Stimulated activated CD4-positive, alpha-beta T cell treated with anti-CD3 and anti-CD28 coated beads, TNF-alpha, amount 100 ng/mL, for 4 hours (primary cell): ENCODE measurements at places on chromosomes 2 and 18.

- no peak for DNase-seq
These were observed 42.3 kb upstream of the TEX51 start for GRCh38 chr2:126856403-126856802.

DNA sequence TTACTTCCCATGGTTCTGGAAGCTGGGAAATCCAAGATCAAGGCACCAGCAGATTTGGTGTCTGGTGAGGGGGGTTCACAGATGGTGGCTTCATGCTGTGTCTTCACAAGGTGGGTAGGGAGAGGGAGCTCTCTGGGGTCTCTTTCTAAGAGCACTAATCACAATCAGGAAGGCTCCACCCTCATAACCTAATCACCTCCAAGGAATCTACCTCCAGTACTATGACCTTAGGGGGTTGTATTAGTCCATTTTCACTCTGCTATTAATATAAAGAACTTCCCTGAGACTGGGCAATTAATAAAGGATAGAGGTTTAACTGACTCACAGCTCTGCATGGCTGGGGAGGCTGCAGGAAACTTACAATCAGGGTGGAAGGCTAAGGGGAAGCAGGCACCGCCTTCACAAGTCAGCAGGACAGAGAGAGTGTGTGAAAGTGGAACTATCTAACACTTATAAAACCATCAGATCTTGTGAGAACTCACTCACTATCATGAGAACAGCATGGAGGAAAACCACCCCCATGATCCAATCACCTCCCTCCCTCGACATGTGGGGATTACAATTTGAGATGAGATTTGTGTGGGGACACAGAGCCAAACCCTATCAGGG, 17.6 kb downstream of the TBC1D8 start:
- DNase-seq: no peak

GRCh38 chr2:125679903-125680302, 976.1 kb upstream of the GYPC start:
- no peak for DNase-seq

- DNase-seq: no peak
These were observed 32.8 kb upstream of the MYO3B start for GRCh38 chr2:170145191-170145590.

DNA sequence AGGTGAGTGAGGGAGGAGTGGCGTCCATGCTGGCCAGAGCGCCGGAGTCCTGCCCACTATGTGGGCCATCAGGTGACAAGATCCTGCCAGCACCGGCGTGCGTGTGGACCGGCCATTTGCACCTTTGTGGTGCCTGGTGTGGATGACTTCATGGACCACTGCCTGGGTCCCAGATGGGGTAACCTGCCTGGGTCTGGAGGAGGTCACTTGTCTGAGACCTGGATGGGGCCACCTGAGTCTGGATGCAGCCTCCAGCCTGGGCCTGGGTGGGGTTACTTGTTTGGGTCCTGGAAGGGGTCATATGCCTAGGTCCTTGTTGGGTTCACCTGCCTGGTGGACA, 299.6 kb downstream of the NDUFA10 start:
- no peak for DNase-seq

- no peak for DNase-seq
These were observed 163.4 kb downstream of the COL6A3 start for GRCh38 chr2:237250599-237250998.

GRCh38 chr2:99711144-99711543, 221.3 kb upstream of the REV1 start:
- DNase-seq: no peak

DNA sequence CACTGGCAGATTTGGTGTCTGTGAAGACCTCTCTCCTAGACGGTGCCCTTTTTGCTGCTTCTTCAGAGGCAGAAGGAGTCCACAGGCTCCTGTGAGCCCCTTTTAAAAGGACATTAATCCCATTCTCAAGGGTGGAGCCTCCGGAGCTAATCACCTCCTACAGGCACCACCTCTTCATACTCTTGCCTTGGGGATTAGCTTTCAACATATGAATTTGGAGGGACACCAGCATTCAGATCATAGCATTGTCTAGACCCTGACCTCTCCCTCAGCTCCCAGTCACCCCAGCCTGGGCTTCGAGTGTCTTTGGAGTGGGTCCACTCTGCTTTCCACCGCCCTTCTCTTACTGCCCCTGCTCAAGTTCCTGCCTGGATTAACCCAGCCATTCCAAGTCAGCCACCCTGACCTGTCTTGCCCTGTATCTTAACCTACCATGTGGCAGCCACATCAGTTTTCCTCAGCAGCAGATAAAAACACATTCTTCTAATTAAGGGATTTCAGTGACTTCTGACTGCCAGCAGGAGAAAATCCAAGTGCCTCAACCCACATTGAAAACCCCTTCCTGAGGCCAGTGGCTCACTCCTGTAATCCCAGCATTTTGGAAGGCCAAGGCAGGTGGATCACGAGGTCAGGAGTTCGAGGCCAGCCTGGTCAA, 6.1 kb upstream of the NCL start:
- DNase-seq: no peak

- no peak for DNase-seq
These were observed 580.6 kb upstream of the CDH2 start for GRCh38 chr18:28757466-28758008.

- no peak for DNase-seq
These were observed 31.2 kb downstream of the VWA3B start for GRCh38 chr2:98118161-98118560.

- no peak for DNase-seq
These were observed 165.7 kb upstream of the KCNJ3 start for GRCh38 chr2:154532763-154533162.

DNA sequence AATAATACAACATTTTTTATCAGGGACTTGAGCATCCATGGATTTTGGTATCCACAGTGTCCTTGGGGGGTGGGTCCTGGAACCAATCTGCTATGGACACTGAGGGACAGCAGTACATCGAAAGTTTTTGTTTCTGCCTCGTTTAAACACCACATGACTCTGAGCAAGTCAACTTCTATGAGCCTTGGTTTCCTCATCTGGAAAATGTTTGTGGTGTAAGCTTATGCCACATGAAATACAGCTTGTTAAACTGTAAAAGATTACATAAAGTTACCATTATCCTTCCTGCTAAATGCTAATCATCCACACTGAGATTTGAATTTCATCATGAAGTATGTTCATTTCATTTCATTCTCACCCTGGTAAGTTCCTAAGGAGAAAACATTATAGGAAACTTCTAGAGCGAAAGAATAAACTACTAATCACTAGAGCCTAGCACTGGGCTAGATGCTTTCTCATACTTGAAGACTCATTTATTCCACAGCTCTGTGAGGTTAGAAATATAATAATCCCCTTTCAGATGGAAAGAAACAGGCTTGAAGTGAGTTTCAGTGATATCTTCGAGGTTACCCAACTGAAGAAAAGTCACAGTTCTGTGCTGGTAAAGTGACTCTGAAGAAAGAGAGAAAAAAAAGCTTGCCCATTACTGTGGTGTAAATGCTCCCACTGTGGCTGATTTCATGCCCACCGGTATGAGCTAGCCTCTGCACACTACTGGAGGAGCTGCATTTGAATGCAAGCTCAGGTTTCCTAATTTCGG, 29.2 kb downstream of the MCFD2 start:
- DNase-seq: no peak

- no peak for DNase-seq
These were observed 310.8 kb downstream of the PIEZO2 start for GRCh38 chr18:10838553-10838952.

- DNase-seq: no peak
These were observed 344.0 kb downstream of the ARHGAP15 start for GRCh38 chr2:143473216-143473615.

DNA sequence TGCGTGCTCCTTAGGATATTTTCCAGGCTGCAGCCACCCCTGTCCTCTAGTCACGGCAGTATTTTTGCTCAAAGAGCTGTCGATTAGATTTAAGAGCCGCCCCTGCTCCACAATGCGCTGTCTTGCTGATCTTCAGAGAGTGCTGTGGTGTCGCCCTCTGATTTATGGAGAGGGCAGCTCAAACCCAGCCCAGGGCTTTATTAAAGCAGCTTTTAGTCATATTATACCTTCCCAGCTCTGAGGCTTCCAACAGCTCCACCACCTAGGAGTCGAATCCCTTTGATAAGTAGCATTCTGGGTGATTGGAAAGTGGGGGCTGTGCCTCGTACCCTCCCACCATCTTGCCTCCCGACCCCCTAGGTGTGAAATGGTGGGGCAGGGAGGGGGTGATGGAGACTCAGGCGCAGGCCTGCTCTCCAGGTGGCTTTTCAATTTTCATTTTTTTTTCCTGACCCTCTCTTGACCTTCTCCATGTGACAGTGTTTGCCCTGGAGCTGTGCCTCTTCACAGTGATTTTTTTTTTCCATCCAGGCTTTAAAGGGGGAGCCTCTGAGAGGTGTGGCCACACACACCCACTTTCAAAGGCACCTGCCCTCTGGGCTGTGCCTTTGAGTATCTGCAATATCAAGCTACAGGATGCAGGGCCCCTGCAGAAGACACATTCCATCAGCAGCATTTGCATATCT, 53.1 kb upstream of the NRP2 start:
- DNase-seq: no peak

DNA sequence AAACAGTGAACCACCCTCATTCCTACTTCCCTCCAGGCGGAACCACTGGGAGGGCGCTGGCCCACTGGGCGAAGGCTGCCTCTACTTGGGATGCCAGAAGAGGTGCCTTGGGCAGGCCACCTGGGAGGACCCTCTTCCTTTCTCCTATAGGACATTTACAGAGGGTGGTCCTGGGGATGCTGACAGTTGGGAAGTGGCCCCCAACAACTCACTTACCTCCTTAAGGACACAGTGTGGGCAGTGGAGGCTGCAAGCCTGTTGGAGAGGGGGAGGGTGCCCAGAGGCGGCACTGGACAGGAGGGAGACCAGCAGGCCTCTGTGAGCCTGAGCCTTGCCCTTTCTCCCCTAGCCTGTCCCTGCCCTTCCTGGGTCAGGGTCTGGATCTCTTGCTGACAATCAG, 346.4 kb upstream of the HS6ST1 start:
- DNase-seq: no peak

DNA sequence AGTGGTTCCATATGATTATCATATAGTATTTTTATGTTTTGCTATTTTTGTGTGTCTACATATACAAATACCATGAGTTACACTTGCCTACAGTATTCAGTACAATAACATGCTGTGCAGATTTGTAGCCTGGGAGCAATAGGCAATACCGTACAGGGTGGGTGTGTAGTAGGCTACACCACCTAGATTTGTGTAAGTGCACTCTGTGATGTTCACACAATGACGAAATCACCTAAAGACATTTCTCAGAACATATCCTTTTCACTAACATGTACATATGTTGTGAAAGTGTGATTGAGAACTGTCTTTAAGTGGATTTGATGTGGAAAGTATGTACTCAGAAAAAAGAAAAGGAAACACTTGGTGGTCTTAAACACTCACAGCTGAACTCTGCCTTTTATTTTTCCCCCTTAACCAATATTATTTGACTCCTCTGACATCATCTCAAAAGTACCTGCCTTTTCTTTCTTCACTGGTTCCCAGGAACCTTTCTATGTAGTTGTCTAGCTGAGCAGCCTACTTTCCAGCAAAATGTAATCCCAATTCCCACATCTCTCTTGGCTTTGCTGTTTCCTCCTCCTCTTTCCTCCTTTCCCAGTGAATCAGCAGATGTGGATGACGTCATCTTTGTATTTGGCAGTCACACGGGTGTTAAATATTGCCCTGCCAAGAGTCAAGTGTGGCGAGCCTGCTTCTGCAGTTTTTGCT, 47.7 kb downstream of the OSBPL6 start:
- no peak for DNase-seq

DNA sequence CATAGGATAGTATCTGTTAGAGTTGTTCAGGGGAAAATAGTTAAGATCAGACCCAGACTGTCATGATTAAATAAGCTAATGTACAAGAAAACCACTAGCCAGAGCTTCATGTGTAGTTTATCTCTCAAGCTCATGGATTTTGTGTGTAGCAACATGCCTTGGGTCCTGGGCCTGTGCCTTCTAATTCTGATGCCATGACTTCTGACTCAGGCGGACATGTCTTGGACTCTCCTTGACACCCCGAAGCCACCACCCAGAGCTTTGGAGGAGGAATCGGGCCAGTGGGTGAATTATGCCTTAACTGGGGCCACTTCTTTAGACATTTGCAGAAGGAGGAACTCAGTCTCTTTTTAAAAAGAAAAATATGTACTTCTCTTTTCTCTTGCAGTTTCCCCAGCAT, 68.7 kb downstream of the NPAS2 start:
- DNase-seq: no peak

GRCh38 chr2:133345638-133346037, 222.6 kb downstream of the NCKAP5 start:
- DNase-seq: no peak

DNA sequence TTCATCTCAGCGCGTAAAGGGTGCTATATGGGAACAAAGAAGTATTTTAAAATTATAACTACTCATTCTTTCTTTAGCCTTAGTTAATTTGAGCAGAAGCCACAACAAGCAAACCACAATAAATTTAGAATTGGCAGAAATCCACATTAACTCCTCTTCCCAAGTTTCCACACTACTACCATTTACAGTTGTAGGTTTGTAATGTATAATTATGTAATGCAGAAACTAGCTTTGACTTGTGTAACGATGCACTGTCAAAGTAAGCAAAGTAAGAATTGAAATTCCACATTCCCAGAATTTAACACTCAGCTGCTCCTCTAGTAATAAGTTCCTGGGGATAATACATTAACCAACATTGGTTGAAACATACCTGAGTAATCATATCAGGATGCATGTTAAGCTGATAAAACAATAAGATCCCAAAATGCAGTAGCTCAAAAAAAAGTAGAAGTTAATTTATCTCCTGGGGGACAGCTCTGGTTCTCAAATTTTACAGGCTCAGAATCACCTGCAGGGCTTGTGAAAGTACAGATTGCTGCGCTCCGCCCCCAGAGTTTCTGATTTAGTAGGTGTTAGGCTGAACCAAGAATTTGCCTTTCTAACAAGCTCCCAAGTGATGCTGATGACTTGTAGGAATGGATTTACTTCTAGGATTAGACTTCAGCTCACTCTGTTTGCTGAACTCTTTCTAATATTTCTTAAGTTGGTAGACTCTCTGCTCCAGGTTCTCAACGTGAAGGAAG, 9.9 kb downstream of the GRP start:
- DNase-seq: no peak

DNA sequence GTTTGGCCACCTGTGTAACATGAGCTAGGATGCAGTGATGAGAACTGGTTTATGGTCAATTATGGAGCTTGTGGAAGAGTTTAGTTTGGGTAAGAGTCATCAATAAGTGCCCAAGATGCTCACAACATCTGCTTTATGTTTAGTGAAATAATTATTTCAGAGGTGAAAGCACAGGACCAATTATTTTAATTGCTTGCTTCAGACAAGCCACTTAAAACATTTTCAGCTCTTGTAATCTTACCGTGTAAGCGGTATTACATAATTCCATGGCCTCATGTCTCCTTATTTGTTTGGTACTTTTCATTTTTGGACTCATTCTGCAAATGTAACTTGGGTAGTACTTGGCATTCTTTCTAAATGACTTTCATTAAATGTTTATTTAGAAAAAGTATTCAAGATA, 5.4 kb downstream of the B3GNT2 start:
- DNase-seq: no peak

GRCh38 chr2:117775703-117776219, 38.7 kb upstream of the DDX18 start:
- no peak for DNase-seq
